Mesenteric fat pad (tissue), 1 donor: ENCODE measurements at places on chromosomes 2 and 18. TPM values are rescaled to one million over a fixed set of nuclear protein-coding genes. Genes with fewer than 3 reads are reported as not detected.
A peak's percentile ranks its signal among the peaks of the same experiment; 100 is the strongest.

The VWA3B gene
- total RNA-seq: not detected

The MAP3K19 gene
- not detected for total RNA-seq

The RGPD4 gene
- not detected for total RNA-seq

The PPIL3 gene
- total RNA-seq: 19.8 TPM

The GPR75 gene
- total RNA-seq: 2.5 TPM

The MC5R gene
- not detected for total RNA-seq

The CNTNAP5 gene
- total RNA-seq: not detected

The LHCGR gene
- 1.7 TPM for total RNA-seq

The SCN9A gene
- 5.7 TPM for total RNA-seq

GRCh38 chr18:49663899-49664890, 102.3 kb downstream of the LIPG start:
- no peak for DNase-seq

- no peak for DNase-seq
Observed at GRCh38 chr2:28164280-28164801, 228.3 kb upstream of the FOSL2 start.

GRCh38 chr2:1528273-1529064, 115.2 kb downstream of the TPO start:
- peak; percentile 72 for DNase-seq

- no peak for DNase-seq
Observed at GRCh38 chr2:10880586-10881321, 31.0 kb upstream of the KCNF1 start.

GRCh38 chr18:48365965-48366364, 43.2 kb downstream of the ZBTB7C start:
- DNase-seq: no peak

DNA sequence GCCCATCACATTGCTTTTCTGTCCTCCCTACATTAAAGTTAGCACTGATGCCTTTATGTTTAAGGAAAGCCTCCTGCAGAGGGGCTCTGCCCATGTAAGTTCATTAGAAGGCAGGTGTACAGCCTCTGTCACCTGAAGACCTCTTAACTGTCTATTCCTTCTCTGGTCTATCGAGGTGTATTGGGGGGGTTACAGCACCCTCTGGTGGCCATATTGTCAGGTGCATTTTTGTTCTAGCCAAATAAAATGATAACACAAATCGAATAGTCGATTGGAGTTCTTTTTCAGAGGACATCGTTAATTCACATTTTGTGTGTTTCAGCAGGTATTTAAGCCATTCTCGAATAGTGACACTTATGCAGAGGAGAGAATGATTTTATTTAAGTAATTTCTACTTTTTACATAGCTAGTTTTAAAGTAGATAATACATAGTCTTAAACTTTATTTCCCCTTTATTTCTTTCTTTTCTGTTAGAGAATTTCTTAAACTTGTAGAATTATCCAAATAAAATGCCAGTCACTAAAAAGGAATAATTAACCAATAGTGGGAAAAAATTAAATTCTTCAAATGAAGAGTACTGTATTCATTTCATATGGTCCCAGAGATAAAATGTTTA, 136.8 kb downstream of the NEDD4L start:
- no peak for DNase-seq

- DNase-seq: no peak
Observed at GRCh38 chr18:41695441-41695840, 259.6 kb upstream of the PIK3C3 start.

DNA sequence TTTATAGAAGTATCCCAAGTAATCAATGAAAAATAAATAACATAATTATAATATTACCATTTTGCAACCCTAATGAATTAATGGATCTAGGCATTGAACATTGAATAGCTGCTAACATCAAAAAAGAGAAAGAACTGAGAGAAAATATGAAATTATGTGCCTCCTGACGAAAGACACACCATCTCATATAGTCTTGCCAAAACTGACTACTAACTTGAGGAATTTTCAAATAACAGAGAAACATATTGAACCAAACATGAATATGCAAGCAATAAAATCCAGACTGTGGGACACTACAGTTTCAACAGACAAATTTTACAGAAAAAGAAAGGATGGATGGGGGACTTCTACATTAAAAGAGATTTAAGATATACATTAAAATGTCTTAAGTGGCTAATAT, 165.7 kb downstream of the WDPCP start:
- no peak for DNase-seq

- DNase-seq: no peak
Observed at GRCh38 chr2:18435426-18436037, 124.9 kb downstream of the RDH14 start.

DNA sequence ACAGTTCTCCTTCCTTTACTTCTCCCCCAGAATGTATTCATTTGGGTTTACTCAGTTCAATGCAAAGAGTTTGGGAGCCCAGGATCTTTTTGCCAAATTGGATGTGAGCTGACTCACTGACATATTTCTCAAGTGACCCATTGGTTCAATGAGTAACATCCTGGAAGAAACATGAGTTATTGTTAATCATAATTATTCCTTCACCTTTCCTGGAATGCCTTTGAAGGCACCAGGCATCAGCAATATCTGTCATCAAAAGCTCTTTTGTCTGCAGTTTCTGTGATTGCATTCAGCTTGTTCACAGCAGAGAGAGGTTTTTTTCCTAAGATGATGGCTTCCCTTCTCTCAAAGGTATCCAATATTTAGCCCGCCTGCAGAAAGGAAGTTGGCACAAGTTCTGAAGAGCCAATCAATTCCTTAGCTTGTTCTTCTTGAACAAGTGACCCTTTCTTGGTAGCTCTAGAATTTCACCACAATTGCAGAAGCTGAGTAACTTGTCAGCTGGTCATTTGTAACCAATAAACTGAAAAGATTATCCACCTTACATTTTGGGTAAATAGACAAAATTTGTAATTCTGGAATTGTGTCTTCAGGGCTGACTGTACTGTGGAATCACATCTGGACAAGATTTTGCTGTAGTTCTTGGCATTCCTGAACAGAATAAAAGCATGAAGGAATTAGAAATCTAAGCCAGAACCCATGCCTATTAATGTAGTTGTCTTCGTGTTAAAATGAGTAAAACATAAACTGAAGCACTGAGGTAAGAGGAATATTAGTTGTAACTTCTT, 72.2 kb upstream of the TMEM17 start:
- DNase-seq: no peak

DNA sequence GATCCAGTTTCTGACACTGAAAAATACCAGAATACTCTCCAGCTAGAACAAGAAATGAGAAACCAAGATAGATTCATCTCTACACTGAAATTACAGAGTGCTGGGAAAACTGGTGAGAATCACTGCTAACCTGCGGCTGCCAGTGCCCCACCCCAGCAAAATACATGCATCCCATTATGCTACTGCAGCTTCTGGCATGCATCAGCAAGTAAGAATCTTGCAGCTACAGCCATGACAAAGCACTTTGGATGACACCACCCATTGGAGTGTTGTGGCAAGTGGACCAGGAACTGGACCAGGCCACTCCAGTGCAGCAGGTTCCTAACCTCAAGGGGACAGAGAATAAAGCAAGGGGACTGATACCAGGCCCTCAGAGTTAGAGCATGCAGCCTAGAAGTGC, 378.8 kb upstream of the ETAA1 start:
- DNase-seq: no peak

- DNase-seq: no peak
Observed at GRCh38 chr2:221517696-221518151, 54.4 kb downstream of the EPHA4 start.

DNA sequence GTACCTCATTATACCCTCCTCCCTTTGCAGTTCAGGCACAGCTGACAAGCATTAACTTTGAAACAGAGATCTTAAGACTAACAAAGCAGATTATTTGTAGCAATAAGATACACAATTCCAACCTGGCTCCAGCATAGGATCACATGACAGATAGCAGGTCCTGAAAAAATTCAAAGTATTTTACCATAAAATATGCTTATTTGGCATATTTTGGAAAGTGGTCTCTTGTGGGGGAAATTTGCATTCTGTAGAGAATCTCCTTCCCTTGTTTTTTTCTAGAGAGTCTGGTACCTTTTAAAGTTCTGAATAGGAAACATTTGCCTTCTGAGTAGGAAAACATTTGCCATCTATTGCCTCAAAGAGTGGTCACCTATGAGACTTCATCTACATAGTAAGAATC, 212.8 kb upstream of the SH3BP4 start:
- DNase-seq: no peak

GRCh38 chr2:10832203-10832936, 19.8 kb upstream of the PDIA6 start:
- no peak for DNase-seq

DNA sequence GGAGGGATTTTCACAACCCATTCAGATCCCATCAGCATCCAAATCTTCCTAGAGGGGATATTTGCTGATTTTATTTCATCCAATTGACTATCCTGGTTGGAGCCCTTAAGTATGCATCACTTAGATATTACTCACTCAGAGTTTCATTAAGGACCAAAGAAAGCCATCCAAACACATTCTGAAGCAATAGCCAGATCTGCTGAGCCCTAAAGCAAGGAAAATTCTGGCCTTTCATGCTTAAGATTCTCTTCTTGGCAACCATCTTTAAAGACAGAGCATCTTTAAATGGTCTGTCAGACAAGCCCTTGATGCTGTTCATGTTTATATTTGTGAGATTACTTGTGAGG, 40.9 kb upstream of the C1D start:
- DNase-seq: no peak

DNA sequence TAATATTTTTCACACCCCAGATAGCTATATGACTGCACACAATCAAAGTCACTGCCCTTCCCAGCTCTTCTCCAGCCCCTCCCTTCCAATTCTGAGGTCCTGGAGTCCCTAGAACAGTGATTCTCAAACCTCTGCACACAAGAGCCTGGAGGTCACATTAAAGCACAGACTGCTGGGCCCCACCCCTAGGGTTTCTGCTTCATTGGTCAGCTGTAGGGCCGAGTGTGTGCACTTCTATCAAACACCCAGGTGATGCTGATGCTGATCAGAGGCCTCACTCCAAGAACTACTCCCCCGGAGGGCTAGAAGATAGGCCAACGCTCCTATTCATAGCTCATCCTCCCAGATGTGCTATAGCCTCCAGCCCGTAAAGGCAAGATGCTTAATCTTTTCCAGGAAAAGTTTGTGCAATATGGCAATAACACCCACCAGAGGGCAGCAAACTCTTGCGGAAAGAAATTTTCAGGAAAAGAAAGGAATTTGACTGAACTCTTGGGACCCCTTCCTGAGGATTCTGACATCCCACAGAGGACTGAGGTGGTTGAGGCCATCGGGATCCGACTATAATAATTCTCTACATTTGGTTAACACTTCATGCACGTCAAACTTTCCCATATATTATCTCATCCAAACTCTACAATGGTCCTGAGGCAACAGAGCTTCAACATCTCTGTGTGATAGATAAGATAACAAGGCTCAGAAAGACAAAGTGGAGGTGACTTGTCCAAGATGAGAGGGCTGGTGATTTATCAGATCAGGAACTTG, 194.2 kb upstream of the PKDCC start:
- DNase-seq: no peak

GRCh38 chr2:110888411-110888810, 156.0 kb downstream of the ACOXL start:
- DNase-seq: no peak

DNA sequence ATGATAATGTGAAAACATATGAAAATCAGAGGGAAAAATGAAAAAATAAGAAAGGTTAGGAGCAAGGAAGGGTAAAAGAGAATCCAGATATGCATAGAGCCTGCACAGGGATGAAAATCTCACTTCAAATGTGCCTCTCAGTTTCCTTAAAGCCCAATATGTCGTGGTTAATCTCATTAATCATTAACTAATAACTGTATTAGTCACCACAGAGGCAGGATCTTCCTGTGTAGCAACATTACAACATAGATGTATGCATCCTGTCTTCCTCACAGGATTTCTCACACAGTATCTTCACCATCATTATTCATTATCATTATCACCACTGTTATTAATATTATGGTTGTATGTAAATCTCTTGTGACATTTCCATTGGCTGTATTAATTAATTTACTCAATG, 361.2 kb upstream of the SOX11 start:
- no peak for DNase-seq

GRCh38 chr2:205989271-205990071, 96.5 kb downstream of the INO80D start:
- no peak for DNase-seq

- DNase-seq: no peak
Observed at GRCh38 chr2:103346780-103347179, 584.9 kb downstream of the TMEM182 start.

GRCh38 chr18:11146238-11146946, 3.0 kb downstream of the PIEZO2 start:
- DNase-seq: no peak

GRCh38 chr18:75253784-75254183, 43.2 kb downstream of the TSHZ1 start:
- DNase-seq: no peak

- no peak for DNase-seq
Observed at GRCh38 chr2:86750240-86750839, 30.2 kb downstream of the RMND5A start.

DNA sequence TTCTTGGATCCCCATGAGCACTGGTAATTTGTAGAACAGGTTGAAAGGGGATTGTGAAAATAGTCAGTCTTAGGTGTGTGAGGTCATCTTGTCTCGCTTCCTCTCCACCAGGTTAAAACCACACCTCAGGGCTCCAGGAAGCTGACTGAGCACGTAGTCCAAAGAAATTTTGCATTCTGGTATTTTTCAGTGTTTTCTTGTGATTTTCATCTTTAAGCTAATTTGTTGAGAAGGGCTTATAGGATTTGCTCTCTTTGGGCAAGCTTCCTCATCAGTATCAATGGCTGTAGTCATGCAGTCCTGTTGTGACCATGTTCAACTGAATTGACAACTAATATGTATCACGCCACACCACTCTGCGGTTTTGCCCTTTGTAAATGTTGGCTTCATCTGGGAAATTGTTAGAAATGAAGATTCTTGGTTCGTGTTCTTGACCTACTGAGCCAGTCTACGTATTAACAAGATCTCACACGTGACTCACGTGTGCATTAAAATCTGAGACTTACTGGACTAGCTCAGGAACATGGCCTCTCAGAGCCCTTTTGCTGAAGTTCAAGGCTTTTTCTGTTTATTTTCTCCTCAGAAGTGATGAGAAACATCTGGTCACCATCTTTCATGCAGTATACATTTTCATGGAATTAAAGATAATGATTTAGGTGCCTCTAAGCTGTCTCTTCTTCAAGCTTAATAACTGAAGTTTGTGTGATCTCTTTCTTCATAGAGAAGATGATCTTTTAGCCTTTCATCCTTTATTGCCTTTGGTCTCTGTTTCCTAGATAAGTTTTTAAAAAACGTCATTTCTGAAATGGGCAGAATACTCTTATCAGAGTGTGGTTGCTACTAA, 32.8 kb downstream of the FMNL2 start:
- no peak for DNase-seq

- DNase-seq: no peak
Observed at GRCh38 chr2:233519787-233520611, 46.6 kb downstream of the USP40 start.
